K562 (cell line): ENCODE measurements at places on chromosomes 7 and 10. TPM values are rescaled to one million over a fixed set of nuclear protein-coding genes. Genes with fewer than 3 reads are reported as not detected.
A peak's percentile ranks its signal among the peaks of the same experiment; 100 is the strongest.

GRCh38 chr7:139431459-139431858, 52.0 kb downstream of the KLRG2 start:
- no peak for DNase-seq
- H3K36me3 ChIP-seq, result peaks cover 17% of the 10 kb centered on the region; the same call in 1 of the 3 replicates
- no peaks in the 10 kb centered on the region for H3K27me3 ChIP-seq
- peaks cover 5% of the 10 kb centered on the region; the same call in 2 of the 3 replicates for H3K4me1 ChIP-seq
- H3K27ac ChIP-seq, result no peak overlapping the region

Gene CYP2E1
- total RNA-seq, result 1.0 and 1.6 TPM in 2 replicates

GRCh38 chr7:25289518-25289917, 61.2 kb upstream of the NPVF start:
- H3K27ac ChIP-seq, result no peak overlapping the region
- H3K4me3 ChIP-seq, result no peak overlapping the region
- peaks cover 9% of the 10 kb centered on the region; the same call in 1 of the 2 replicates for H3K27me3 ChIP-seq
- H3K4me1 ChIP-seq, result no peaks in the 10 kb centered on the region
- DNase-seq, result no peak
- no peaks in the 10 kb centered on the region for H3K36me3 ChIP-seq

- H3K27ac ChIP-seq, result no peak overlapping the region
- H3K36me3 ChIP-seq, result no peaks in the 10 kb centered on the region
- peaks cover 51% of the 10 kb centered on the region; the same call in 2 of the 3 replicates for H3K27me3 ChIP-seq
- no peak for DNase-seq
- H3K4me1 ChIP-seq, result no peaks in the 10 kb centered on the region
- no peak overlapping the region for H3K4me3 ChIP-seq
Observed at GRCh38 chr7:27110186-27111031, 7.9 kb upstream of the HOXA2 start.

GRCh38 chr7:132750530-132751217, 174.4 kb upstream of the PLXNA4 start:
- no peak for DNase-seq
- H3K4me3 ChIP-seq, result no peak overlapping the region
- H3K36me3 ChIP-seq, result no peaks in the 10 kb centered on the region
- no peak overlapping the region for H3K27ac ChIP-seq
- H3K4me1 ChIP-seq, result no peaks in the 10 kb centered on the region
- H3K27me3 ChIP-seq, result peaks cover 45% of the 10 kb centered on the region

Gene FAM171A1
- 7.7 and 8.2 TPM in 2 replicates for total RNA-seq

Gene GPER1
- total RNA-seq, result 0.11 TPM in 1 of 2 replicates, not detected in the other

GRCh38 chr7:88586219-88586618, 173.3 kb upstream of the ZNF804B start:
- no peaks in the 10 kb centered on the region for H3K36me3 ChIP-seq
- H3K4me3 ChIP-seq, result no peak overlapping the region
- no peaks in the 10 kb centered on the region for H3K27me3 ChIP-seq

- no peaks in the 10 kb centered on the region for H3K36me3 ChIP-seq
- no peak for DNase-seq
- H3K4me3 ChIP-seq, result no peak overlapping the region
Observed at GRCh38 chr10:56296618-56297017, 64.4 kb downstream of the ZWINT start.

DNA sequence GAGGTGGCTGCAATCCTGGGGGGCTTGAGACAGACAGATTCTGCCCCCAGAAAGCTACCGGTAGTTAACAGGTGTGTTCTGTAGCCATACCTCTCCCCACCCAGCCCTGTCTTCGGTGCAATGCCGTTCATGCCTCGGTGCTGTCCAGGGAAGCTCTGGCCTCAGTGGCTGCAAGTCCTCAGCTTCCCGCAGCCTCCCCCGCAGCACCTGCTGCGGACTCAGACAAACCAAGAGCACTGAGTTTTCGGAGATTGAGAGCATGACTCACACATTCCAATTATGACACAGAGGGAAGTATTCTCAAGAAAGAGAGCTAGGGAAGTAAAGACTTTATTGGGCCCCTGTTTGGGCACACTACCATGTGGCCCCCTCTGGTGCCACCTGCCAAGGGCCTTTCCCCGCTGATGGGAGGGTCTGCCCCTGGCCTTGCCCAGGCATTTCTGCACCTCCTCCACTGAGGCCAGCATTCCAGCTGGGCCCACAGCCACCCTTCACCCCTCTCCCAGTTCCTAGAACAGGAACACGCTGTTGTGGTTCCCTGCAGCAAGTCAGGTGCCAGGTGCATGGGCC, 30.2 kb upstream of the EZH2 start:
- DNase-seq, result peak; percentile 78
- no peak overlapping the region for H3K4me3 ChIP-seq
- no peak overlapping the region for H3K27ac ChIP-seq
- no peaks in the 10 kb centered on the region for H3K36me3 ChIP-seq
- H3K27me3 ChIP-seq, result peaks cover 17% of the 10 kb centered on the region

GRCh38 chr7:20742913-20743312, 43.8 kb downstream of the SP8 start:
- no peaks in the 10 kb centered on the region for H3K4me1 ChIP-seq
- no peak overlapping the region for H3K27ac ChIP-seq
- H3K4me3 ChIP-seq, result no peak overlapping the region
- peaks cover 2% of the 10 kb centered on the region; the same call in 1 of the 3 replicates for H3K27me3 ChIP-seq
- H3K36me3 ChIP-seq, result no peaks in the 10 kb centered on the region

Gene PCLO
- total RNA-seq, result not detected in 2 replicates

DNA sequence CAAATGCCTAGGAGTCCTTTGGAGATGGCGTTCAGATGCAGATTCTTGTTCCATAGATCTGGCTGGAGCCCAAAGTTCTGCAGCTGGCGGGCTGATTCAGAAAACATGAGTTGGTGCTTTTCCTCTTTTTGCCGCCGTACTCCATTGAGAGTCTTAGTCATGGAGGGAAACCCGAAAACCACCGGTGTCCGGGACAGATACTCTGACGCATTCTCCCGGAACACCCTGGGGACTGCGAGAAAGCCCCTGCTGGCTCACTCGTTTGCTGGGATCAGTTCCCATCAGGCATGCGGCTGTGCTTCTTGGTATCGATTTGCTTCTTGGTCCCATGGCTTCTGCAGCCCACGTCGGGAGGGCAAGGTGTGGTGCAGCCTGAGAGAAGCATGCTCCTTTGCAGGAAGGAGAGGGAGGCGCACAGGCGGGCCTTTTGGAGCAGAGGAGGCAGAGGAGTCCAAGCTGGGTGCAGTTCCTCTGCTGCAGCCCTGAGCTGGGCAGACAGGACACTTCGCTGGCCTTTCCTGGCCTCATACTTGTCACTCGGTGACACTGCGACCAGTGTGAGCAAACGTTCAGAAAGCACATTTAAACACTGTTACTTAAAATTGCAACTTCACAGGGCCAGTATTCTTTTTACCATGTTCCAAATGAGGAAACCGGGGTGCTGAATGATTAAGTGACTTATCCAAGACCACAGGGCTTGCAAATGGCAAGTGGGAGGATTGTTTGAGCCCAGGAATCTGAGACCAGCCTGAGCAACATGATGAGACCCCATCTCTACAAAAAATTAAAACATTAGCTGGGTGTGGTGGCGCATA, 30.6 kb upstream of the PFKFB3 start:
- peaks cover 13% of the 10 kb centered on the region for H3K4me1 ChIP-seq
- H3K4me3 ChIP-seq, result no peak overlapping the region
- no peak for DNase-seq
- no peaks in the 10 kb centered on the region for H3K27me3 ChIP-seq
- no peak overlapping the region for H3K27ac ChIP-seq

DNA sequence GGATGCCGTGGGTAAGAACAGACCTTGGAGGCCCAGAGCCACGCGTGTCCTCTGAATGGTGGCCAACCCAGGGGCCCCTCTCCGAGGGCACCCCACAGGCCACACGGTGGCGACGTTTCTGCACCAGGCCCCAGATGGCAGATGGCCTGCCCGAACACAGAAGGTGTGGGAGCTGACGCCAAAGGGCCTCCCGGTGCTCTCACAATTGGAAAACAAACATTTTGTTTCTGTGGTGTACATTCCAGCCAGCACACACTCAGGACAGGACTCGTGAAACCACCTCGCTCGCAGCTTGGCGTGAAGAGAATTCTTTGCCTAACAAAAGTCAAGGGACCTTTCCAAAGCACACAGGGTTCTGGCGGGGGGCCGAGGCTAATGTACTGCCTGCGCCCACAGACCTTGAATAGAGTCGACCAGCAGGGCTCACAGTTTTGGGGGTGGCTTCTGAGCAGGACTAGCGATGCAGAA, 112.1 kb downstream of the FAM53B start:
- peaks cover 13% of the 10 kb centered on the region; the same call in 2 of the 3 replicates for H3K4me1 ChIP-seq
- H3K27ac ChIP-seq, result no peak overlapping the region
- DNase-seq, result no peak
- H3K4me3 ChIP-seq, result no peak overlapping the region
- no peaks in the 10 kb centered on the region for H3K27me3 ChIP-seq

Gene PDE1C
- not detected in 2 replicates for total RNA-seq

DNA sequence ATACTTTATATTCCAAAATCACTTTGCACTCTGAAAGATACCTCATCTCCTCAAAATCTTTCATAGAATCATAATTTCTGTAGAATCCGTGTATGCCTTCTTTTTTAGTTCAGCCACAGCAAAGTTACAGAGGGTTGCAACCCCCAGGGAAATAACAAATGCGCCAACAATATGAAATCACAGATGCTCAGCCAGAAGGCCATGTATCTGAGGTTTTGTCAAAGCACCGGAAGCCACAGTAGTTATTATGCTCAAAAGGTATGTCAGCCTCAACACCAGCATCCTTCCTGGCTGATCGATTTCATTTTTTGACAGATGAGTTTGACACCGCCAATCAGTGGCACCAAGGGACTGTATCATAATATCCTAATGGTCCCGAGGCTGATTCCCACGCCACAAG, 204.1 kb downstream of the KCNMA1 start:
- no peaks in the 10 kb centered on the region for H3K4me1 ChIP-seq
- H3K4me3 ChIP-seq, result no peak overlapping the region
- no peak overlapping the region for H3K27ac ChIP-seq
- H3K27me3 ChIP-seq, result peaks cover 12% of the 10 kb centered on the region

DNA sequence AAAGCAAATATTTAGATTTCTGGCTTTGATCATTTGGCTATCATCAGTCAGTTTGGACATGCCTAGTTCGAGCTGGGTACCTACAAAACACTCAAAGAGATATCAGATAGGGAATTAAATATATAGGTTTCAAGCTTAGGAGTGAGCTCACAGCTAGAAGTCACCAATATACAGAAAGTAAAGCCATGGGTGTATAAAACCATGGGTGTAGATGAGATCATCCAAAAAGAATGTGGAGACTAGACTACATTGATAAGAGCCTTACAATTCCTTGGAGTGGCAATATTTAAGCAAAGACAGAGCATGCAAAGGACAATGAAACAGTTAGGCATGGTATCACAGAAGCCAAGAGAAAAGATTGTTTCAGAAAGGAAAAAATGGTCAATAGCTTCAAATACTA, 7.2 kb upstream of the RALA start:
- no peaks in the 10 kb centered on the region for H3K27me3 ChIP-seq
- H3K36me3 ChIP-seq, result no peaks in the 10 kb centered on the region; the same call in 2 of the 3 replicates
- H3K27ac ChIP-seq, result no peak overlapping the region
- DNase-seq, result no peak
- peaks cover under 1% of the 10 kb centered on the region; the same call in 1 of the 3 replicates for H3K4me1 ChIP-seq

- no peak overlapping the region for H3K27ac ChIP-seq
- peaks cover 42% of the 10 kb centered on the region for H3K27me3 ChIP-seq
- no peaks in the 10 kb centered on the region for H3K36me3 ChIP-seq
- no peaks in the 10 kb centered on the region for H3K4me1 ChIP-seq
Observed at GRCh38 chr10:122207596-122207995, 63.5 kb upstream of the BTBD16 start.

Gene TET1
- total RNA-seq, result 20.6 and 21.3 TPM in 2 replicates

Gene GBX1
- not detected in 2 replicates for total RNA-seq
